ENCODE measurements at places on chromosomes 2 and 18. TPM values are rescaled to one million over a fixed set of nuclear protein-coding genes. Genes with fewer than 3 reads are reported as not detected.

Gene UGT1A10
- not detected for polyA plus RNA-seq

DNA sequence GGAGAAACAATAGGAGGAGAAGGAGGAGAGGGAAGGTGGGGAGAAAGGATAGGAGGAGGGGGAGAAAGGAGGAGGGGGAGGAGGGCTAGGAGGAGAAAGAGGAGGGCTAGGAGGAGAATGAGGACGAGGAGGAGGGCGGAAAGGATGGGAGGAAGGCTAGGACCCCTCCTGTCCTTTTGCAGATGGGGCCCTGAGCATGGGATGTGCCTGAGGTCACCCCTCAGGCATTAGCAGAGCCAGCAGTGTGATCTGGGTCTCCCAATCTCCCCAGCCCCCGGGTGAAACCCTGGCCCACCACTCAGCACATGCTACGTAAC, 601 bp upstream of the ANO7 start:
- DNase-seq, result no peak

Gene FAM237A
- polyA plus RNA-seq, result not detected

DNA sequence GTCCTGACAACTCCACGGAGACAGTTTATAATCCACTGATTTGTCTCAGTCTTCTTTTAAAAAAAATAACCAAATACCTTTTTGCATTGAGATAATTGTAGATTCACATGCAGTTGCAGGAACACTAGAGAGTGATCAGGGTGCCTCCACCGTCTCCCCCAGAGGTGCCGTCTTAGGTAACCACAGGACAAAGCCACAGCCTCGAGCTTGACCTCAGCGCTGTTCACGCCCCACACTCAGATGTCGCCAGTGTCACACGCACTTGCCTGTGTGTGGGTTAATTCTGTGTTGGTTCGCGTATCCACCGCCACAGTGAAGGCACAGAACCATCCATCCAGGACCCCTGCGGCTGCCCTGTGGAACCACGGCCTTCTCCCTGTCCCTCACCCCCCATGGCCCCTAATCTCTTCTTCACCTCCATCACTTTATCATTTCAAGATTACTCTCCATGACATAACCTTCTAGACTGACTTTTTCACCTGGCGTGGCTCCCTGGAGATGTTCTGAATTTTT, 295.0 kb upstream of the HDAC4 start:
- no peak for DNase-seq

GRCh38 chr2:3160751-3161330, 216.8 kb downstream of the EIPR1 start:
- DNase-seq, result no peak

- no peak for DNase-seq
These were observed 227.5 kb upstream of the APCDD1 start for GRCh38 chr18:10226971-10227370.

DNA sequence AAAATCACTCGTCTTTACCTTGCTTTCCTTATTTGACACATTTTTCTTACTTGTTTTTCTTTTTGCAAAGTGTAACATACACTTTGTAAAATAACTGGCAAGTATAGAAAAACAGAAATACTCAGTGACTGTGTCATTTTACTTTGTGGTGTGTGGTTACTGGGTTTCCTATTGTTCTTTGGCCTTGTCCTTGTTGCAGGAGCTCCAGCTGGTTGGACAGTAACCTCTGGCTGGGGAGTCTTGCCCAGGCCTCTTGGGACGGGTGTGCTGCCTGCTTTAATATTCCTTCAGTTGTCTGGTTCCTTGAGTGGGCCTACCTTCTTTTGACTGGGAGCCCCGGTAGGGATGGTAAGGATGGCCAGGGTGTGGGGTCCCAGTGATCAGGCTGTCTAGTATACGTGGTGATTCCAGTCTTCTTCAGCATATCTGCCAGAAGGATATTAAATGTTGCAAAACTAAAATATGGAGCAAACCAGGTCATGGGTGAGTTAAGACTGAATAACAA, 53.8 kb downstream of the RNF144A start:
- no peak for DNase-seq

DNA sequence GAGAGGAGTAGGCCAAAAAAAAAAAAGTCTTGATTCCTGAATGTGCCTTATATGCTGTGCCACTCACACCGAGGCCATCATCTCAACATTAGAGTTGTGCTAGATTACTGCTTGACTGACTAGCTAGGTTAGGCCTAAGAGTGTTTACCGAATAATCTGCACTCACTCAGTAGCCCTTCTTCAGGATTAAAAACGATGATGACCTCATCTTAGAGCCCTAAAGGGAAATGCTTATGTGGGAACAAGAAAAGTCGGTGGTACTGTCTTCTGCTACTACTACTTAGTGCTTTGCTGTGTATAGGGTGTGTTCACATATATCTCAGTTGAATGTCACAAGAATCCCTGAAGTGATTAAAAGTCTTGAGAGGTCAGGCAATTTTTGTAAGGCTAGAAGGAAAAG, 54.3 kb downstream of the THOC1 start:
- DNase-seq, result no peak

GRCh38 chr2:149657401-149658040, 69.9 kb upstream of the MMADHC start:
- no peak for DNase-seq

DNA sequence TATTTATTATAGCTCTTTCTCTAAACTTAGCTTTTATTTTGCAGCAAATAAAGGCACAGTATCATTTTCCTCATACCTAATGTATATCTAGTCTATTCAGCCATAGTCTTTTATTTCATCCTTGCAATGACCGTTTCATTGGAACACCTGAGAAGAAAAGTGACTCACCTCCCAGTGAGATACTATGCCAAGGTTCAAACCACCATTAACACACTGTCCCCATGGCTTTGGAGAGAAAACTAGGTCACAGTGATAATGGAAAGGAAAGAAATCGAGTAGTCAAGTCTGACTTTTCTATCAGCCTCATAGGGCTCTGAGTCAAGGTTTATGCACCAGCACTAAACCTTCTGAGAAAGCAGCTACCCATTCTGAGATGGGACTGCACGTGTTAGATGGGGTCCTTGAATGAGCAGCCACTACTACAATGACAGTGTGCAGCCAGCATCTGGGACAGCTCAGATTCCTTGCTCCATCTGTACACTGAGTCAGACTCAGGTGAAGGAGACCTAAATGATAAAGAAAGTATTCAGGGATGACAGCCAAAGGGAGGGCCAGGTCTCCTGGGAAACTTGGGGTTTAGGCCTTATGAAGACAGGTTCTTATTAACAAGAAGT, 971.1 kb upstream of the ACVR2A start:
- no peak for DNase-seq

DNA sequence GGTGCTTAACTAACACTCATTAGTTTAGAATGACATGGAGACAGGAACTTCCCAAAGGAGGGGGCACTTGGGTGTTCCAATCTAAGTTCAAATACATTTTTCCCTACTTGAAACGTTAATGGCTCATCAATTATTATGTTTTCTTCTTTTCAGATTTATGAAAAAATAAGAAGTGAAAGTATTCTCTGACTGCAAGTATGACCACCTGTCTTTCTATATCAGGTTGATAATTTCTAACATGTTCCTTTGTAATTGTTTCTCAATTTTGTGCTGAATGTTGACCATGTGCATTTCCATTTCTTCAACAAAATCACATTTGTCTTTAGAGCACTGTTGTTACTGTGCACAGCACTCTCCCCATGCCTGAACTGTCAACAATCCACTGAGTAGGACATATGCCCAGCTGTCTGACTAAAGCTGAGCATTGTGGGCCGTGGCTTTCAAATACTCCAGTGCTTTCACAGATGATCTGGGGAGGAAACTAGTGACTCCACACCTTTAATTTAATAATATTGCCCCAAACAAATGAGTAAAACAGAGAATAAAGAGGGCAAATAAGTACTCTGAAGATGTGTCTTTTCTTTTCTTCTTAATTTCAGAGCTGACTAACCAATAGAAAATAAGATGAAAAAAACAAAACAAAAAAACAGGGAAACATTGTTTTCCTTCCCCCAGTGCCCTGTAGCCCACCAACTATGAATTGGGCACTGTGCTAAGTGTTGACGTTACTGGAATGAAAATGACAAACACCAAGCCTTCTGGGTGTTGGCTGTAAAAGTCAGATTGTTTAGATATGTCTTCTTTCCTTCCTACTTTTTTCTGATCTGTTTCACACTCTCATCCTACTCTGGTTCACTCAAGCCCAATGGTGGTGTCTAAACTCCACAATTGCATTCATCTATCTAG, 16.0 kb downstream of the LANCL1 start:
- no peak for DNase-seq

DNA sequence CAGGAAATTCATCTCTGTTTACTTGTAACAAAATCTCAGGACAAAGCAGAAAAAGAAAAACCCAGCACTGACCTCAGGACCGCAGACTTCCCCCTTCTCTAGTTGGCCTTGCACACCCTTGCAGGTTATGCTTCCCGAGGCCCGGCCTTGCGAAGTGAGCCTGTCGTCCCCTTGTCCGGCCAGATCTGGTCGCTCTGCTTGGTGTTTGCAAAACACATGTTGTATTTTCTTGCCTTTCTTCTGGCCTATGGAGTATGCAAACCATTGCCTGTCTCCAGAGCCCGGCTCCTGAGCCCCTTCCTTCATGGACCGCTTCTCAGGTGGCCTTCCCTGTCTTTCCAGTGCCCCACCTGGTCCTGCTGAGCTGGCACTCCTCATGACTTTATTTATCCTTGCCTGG, 4.8 kb downstream of the IMPA2 start:
- DNase-seq, result no peak

Gene SP110
- 40.8 TPM for polyA plus RNA-seq

GRCh38 chr2:221606424-221606823, 34.3 kb upstream of the EPHA4 start:
- DNase-seq, result no peak

GRCh38 chr2:148928395-148928794, 53.4 kb downstream of the KIF5C start:
- no peak for DNase-seq

GRCh38 chr18:8140841-8141501, 468.3 kb upstream of the RAB12 start:
- no peak for DNase-seq

GRCh38 chr18:59379772-59380522, 20.9 kb upstream of the LMAN1 start:
- DNase-seq, result no peak

DNA sequence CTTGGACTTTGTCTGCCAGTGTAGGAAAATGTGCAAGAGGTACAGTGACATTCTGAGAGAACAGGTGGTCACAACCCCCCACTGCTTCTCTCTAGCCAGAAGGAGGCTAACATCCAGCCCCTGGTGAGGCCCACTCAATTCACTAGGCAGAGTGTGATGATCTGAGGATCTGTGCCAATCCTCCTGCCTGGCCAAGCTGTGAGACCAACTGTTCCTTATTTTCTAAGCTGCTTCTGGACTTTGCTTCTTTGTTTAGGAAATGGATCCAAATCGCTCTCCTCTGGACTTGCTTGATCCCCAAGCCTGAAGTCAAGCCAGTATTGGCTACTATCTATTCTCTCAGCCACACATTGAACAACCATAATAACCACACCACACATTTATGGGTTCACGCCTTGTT, 202.8 kb downstream of the PIK3C3 start:
- DNase-seq, result no peak

DNA sequence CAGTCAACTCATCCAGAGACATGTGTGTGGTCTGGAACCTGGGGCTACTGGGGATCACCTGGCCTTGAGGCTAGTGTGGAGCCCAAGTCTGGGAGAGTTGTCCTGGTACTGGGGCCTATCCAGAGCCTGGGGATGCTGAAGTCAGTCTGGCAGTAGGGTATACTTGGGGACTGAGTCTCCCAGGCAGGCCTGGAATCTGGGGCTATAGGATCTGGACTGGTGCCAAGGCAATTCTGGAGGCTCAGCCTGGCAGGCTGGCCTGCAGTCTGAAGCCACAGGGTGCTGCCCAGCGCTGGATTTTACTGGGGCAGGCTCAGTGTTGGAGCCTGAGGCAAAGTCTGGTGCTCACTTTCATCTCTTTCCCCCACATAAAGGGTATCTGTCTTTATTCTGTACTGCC, 46.5 kb downstream of the AQP4 start:
- DNase-seq, result no peak

Gene DUSP2
- polyA plus RNA-seq, result 0.82 TPM

Gene GCA
- polyA plus RNA-seq, result 32.1 TPM

DNA sequence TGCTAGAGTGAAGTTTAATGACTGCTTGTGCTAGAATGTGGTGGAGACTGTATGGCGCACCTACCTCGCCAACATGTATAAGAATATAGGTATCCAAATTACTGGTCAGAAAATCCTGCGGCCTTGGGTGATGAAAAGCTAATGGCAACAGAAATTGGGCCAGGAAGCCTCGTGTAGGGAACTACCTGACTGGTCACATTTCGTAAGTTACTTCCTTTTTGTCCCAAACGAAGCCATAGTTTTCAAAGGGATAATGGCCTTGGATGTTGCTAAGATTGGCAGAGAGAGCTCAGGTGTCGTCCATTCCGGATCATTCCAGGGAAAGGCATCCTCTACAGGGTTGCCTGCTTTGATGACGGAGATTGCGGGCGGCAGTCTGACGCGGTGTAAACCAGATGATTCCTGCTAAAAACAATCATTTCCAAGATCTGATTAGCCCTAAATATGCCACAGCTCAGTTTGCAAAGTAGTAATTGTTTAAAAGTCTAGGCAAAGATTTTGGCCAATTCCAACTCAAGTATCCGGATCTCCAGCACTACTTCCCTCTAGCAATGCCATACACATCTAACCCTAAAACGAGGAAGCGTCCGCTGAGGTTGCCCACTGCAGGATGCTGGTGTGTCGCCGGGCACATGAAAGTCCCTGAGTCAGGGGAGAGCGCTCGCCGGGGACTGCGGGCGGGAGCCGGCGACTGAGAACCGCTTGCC, 708 bp upstream of the MALT1 start:
- no peak for DNase-seq

DNA sequence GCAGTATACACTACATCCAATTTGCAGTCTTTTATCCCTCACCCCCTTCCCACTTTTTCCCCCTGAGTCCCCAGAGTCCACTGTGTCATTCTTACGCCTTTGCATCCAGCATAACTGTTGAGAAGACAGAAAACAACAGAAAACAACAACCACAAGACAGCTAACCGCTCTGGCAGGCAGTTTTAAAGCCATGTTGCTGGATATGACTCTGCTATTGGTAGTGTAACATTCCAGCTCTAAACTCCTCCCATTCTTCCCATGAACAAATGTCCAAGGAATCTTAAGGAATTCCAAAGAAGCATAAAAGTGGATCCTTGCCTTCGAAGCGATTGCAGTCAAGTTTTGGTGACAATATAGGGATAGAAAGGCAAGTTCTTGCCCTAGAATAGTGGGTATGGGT, 599.1 kb downstream of the NYAP2 start:
- DNase-seq, result no peak

GRCh38 chr2:239600001-239600593, 199.3 kb upstream of the HDAC4 start:
- DNase-seq, result no peak

Measured in left lung (tissue), 14 donors.